Right ventricle myocardium inferior (tissue), 1 donor: ENCODE measurements at places on chromosomes 11 and 22.

- no peak for DNase-seq
Observed at GRCh38 chr11:18720091-18720807, 5.7 kb downstream of the IGSF22 start.

- no peak for DNase-seq
Observed at GRCh38 chr22:46256358-46256958, 6.4 kb upstream of the CDPF1 start.

DNA sequence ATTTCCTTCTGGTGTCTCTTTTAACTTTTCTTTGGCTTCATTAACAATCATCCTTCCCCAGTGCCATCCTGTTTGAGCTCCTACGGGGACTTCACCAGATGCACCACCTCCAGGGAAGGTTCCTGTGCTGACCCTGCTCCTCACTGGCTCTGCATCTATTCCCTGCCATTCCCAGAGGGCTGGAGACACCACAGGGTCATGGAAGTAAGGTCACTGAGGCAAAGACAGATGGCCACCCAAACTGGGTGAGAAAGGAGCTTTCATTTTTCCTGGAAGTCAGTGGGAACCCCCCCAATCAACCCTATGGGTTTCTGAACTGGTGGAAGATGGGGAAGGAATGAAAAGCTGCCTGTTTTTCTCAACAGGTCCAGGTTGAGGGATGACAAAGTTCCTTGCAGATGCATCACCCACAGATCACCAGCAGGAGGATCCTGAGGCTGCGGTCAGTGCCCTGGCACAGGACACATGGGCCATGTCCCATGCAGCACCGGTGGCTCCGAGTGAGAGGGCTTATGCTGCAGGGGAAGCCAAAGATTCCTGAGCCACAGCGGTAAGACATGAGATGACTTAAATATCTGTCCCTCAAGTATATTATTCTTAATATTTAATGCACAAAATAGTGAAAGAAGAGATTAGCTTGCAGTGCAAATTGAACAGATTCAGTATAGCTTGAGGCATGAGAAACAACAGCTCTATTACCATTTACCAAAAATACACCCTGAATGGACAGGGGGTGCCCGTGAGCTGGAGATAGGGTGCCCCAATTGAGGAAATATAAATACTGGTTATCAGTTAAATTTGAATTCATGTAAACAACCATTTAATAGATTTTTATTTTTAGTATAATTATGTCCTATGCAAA is 73.0 kb upstream of the VPREB1 start:
- DNase-seq: no peak

DNA sequence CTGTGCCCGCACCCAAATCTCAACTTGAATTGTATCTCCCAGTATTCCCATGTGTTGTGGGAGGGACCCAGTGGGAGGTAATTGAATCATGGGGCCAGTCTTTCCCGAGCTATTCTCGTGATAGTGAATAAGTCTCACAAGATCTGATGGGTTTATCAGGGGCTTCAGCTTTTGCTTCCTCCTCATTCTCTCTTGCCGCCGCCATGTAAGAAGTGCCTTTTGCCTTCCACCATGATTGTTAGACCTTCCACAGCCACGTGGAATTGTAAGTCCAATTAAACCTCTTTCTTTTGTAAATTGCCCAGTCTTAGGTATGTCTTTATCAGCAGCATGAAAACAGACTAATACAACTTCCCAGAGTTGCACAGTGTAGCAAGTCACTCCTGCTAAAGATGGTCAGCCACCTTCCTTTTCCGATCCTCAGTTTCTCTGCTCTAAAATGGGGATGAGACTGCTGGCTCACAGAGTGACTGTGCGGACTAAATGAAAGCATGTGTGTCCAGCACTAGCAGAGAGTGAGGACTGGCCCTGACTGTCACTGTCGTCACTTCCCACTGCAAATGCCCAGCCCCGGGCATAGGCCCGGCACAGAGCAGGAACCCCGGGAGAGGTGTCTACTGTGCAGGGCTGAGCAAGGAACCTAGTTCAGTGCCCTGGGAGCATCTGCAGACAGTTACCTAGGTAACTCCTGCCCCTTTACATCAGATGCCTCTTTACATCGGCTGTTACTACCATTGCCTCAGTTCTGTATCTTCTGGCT is 9.5 kb downstream of the TSKU start:
- DNase-seq: no peak

- no peak for DNase-seq
Observed at GRCh38 chr11:8732324-8732670, 49.7 kb downstream of the RPL27A start.

DNA sequence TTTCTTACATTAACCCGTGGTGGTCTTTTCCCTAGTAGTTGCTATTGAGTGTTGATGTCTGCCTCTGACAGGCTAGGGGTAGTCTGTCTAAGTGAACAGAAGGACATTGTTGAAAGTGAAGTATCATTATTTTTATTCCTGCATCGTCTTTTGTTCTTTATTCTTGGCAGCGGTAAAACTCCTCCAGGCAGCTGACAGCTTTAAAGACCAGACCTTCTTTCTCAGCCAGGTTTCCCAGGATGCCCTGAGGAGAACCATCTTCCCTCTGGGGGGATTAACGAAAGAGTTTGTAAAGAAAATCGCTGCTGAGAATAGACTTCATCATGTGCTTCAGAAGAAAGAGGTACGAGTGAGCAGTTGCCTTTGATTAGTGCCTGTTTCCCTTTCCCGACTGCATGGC is 14.6 kb downstream of the TRMU start:
- DNase-seq: no peak

DNA sequence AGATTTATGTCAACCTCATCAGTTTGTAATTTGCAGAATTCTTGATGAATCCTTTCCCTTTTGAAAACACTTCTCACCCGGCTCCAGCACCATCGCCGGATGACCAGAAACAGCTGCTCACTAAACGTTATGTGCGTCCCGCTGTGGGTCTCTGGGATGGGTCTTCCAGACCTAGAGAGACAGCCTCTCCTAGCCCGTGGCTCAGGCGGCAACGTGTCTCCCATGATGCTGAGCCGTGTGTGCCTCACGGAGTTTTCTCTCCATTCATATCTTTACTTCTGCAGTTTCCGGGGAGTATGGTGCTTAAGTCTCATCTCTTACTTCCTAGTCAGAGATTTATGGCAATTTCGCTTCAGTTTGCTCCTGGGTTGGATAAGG is 25.0 kb upstream of the ACR start:
- peak; percentile 25 for DNase-seq

DNA sequence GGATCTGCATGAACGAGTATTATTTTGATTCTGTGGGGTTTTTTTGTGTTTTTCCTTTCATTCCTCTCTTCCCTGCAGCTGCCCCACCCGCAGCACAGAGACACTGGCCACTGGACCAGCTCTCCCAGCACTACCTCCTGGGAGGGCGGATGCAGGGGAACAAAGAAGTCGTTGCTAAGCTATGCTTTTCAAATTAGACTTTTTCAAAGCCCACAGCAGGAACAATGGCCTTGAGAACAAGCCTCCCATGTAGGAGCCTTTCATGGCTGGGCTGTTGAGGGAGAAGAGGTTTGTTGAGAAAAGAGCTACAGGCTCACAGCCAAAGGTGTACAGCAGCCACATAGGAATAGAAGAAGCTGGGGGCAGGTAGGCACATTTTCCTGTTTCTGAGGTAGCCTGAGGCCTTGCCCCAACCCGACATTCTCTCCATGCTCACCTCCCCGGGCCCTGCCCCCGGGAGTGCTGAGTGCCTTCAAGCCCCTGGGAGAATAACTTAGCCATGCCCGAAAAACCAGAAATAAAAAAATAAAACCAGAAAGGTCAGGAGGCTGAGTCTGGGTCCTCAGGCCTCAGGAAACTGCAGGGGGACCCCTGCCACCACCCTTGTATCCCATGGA is 20.5 kb upstream of the SYT12 start:
- DNase-seq: peak; percentile 43

DNA sequence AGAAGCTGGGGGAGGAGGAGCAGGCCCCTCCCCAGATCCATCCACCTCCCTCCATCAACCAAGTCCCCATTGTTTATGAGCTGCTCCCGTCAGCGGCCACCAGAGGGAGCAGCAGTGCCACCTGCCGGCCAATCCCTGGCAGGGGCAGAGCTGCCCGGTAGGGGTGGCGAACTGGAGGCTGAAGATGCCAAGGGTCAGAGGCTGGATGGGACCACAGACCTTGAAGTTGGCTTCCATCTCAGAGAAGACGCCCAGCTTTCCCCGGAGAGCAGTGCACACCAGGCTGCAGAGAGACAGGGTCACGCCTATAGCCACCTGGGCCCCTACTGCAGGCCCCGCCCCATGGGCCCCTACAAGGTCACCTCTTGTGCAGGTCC is 3.6 kb downstream of the FIBP start:
- DNase-seq: peak; percentile 91

DNA sequence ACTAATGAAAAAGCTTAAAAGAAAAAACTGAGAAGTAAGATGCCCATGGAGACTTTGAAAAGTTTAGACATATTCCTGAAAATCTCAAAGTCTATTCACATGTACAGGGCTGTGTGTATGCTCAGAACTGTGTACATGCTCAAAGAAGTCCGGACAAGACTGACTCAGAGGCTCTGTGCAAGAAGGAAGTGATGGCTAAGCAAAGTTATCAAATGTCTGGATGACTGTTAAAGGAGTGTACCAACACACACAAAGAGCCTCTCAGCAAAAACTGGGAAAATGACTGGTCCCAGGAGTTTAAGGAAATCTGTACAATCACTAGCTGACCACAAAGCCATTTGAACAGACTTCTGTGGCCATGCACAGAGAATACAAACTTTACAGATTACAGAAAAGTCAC is 33.1 kb upstream of the ARHGAP32 start:
- no peak for DNase-seq

DNA sequence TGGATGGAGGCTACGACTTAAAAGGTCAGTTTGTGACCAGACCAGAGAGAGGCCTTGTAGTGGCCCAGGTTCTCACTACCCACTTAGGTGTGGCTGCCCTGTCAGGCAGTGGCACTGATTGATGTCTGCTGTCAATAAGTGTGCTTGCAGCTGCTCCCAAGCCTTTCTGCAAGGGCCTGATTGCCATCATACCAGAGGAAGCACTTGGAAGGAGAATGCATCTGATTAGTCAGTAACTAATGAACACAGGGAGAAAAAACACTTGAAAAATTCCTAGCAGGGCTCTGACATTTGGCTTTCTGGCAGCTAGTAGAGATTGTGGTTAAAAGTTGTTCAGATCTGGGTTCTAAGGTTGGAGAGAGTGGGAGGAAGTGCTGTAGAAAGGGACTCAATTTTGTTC is 107.5 kb downstream of the NAV2 start:
- no peak for DNase-seq

- DNase-seq: no peak
Observed at GRCh38 chr11:93213622-93214021, 15.8 kb upstream of the SLC36A4 start.

- no peak for DNase-seq
Observed at GRCh38 chr11:31939004-31939403, 127.9 kb upstream of the PAX6 start.

- DNase-seq: peak; percentile 54
Observed at GRCh38 chr22:38028344-38029130, 28.7 kb upstream of the PICK1 start.

DNA sequence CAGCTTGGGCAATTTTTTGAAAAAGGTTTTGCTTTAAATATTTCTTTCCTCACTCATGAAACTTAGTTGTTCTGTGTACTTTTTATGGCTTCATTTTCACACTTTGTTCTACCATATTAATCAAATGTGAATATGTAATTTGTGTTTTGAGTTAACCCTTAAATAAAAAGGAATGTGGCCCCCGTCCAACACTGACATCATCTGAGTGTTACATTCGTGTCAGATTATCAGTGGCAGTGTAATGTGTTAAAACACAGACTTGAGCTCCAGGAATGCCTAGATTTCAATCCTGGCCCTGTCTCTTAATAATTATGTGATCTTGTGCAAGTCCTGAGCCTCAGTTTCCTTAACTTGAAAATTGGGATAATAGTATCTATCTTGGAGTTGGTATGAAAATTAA is 5.6 kb downstream of the RTN3 start:
- no peak for DNase-seq

DNA sequence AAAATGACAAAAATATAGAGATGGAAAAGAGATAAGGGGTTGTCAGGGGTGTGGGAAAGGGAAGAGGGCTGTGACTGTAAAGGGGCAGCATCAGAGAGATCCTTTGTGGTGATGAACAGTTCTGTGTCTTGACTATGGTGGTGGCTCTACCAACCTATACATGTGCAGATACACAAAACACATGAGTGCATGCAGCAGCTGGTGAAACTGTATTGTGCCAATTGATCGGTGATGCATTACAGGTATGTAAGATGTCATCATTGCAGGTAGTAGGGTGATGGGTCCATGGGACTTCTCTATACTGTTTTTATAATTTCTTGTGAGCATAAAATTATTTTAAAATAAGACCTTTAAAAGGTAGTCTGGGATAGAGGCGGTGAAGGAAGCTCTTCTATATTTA is 24.1 kb upstream of the ZDHHC13 start:
- DNase-seq: no peak

- DNase-seq: peak; percentile 75
Observed at GRCh38 chr11:125170001-125170509, 5.5 kb downstream of the PKNOX2 start.

- no peak for DNase-seq
Observed at GRCh38 chr22:26724414-26724813, 67.0 kb downstream of the MIAT start.

DNA sequence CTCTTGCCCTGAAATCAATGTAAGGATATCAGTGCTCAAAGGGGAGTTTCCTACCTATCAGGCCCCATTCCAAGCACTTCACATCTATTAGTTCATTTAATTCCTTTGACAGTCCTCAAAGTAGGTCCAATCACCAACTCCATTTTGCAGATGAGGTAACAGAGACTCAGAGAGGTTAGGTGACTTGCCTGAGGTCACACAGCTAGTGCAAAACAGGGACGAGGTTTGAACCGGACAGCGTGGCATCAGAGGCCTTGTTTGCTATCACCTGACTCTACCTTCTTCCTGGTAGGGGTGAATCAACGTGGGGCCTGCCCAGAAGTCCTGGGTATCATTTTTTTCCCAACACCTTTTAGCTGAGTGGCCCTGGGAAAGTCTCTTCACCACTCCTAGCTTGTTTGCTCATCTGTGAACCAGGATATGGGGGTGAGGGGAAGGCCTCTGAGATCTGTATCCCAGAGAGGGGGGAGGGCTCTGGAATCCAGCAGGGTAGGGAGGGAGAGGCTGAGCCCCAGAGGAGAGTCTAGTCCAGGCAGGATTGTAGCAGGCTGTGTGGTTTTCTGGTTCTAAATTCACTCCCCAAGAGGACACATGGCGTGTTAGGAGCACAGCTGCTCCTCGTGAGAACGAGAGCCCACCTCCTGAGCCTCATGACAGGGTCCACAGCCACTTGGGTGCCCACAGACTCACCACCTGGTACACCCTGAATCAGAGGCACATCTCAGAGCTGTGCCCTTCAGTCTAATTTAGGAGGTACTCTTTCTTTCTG is 174.7 kb downstream of the MN1 start:
- DNase-seq: no peak

GRCh38 chr11:61874853-61875252 is 16.5 kb downstream of the FADS3 start:
- no peak for DNase-seq
